Retinal pigment epithelial cell (primary cell): ENCODE measurements at places on chromosomes 3 and 15.

DNA sequence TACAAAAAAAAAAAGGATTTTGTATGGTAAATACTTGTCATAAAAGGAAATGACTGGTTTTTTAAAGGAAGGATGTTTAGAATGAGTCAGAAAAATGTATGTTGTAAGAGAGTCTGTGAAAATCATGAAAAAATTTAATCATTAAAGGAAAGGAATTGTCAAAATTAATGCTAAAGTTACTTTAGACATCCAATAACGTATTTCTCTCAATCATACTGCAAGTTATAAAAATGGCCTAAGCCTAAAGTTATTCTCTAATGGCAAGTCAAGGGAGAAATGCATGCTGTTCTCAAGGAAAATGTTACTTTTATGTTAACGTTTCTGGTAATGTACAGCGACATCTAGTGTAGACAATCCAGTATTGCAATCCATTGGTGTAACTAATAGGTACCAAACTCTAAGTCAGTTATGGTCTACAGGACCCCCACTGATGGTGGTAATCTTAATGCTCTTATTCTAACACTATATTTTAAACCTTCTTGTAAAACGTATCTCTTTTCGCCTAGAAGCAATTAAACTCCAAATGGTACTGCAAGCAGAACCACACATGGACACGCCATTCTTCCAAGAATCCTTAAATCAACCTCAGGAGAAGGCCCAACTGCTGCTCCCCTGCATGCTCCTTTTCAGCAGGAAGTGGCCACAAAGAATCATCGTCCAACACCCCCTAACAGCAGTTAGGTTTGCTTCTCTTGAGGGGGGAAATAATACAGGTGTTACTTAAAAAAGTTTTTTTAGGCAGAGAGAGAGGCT, 35.2 kb downstream of the NCEH1 start:
- no peak for DNase-seq

DNA sequence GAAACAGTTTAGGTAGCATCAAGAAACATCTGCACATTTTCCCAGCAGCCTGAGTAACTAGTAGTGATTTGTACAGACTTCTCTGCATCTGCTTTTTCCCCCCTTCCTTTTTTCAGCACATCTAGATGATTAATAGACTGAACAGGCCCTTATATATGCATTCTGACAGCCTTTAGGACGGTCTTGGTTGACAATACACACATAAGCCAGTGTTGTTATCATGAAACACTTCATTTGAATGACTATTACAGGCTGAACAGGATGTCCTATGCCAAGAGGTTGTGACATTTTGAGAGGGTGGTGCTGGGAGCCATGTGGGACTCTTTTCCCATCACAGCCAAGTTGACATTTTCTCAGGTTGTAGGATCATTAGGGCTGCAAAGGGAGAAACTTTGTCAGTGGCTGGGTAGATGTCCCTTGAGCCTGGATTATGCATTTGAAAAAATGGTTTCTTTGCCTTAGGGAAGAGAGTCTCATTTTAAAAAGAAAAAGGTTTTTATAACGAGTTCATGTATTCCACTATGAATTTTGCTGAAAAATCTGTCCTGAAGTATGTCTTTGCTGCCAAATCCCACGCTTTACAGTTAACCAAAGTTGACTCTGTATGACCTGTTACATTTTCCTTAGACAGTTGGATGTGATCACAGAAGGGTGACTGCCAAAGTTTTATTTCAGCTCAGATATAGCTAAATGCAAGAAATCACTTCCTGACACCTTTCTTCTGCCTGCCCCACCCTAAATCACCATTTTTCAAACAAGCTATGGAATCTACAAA, 73.7 kb downstream of the FILIP1L start:
- DNase-seq: no peak

DNA sequence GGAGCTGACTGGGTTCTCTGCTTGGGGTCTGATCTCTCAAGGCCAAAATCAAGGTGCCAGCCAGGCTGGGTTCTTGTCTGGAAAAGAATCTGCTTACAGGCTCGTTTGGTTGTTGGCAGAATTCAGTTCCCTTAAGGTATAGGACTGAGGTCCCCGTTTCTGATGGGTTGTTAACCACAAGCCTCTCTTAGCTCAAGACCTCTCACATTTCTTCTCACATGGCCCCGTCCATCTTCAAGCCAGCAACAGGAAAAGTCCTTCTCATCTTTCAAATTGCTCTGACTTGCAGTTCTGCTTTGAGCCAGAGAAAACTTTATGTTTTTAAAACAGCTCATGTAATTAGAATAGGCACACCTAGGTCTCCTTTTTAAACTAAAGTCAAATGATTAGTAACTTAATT, 20.4 kb downstream of the UACA start:
- DNase-seq: no peak

DNA sequence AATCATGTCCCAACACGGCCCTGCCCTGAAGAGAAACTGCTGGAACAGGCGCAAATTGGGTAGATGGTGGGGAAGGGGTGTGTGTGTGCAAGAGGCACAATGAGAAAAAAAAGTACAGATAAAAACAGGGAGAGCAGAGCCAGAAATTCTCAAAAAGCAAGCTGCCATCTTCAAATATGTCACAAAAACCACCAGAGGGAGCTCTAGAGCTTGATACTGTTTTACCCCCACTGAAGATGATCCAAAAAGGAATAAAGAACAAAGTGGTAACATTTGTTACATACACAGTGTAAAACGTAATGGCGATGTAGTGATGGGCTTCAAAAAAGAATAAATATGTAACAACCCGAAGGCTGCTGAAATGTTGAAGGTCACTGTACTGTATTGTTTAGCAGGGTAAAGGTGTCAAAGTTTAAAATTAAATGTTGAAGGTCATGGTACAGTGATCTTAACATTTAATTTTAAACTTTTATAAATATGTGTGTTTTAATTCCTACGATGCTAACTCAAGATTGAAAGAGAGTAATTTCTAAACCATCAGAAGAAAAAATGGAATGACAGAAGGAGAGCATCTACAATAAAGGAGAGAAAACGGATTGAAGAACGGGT, 6.0 kb downstream of the SNRPA1 start:
- DNase-seq: no peak

- DNase-seq: no peak
These were observed 275.5 kb downstream of the SHOX2 start for GRCh38 chr3:157830556-157831236.

- no peak for DNase-seq
These were observed 18.3 kb downstream of the CLSTN2 start for GRCh38 chr3:139953131-139953910.

- no peak for DNase-seq
These were observed 70.6 kb downstream of the LRRC49 start for GRCh38 chr15:70963199-70963598.

- no peak for DNase-seq
These were observed 763 bp downstream of the KBTBD8 start for GRCh38 chr3:66998904-66999235.

DNA sequence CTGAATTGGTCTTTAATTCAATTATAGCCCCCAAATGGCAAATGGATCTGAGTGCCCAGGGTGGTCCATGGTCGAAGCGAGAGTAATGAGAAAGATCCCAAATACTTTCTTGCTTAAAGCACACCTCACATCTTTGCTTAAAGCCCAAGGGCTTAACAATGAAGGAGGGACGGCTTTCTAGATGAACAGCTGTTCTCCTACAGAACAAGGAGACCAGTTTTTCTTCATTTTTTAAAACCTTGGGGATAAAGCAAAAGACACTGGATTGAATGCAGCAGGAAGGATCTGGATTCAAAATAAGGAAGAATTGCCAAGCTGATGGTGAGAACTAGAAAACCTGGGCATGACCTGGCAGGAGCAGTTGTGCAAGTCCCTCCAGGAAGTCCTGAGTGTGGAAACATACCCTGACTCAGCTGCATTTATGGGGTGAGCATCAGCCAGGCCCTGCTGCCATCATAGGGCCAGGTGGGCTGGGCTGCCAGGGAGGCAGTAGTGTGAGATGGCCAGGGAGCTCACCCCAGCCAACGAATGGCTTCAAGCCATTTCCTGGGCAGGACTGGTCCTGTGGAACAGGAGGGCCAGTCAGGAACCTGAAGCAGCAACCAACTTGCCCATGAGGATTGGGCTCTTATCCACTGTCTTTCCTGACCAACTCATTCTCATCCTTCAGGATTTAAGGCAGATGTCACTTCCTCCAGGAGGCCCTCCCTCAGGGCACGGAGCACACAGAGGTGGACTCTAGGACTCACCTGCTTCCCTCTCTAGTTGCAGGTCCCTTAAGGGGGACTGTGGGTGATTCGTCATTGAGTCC, 18.4 kb upstream of the RHCG start:
- DNase-seq: no peak

DNA sequence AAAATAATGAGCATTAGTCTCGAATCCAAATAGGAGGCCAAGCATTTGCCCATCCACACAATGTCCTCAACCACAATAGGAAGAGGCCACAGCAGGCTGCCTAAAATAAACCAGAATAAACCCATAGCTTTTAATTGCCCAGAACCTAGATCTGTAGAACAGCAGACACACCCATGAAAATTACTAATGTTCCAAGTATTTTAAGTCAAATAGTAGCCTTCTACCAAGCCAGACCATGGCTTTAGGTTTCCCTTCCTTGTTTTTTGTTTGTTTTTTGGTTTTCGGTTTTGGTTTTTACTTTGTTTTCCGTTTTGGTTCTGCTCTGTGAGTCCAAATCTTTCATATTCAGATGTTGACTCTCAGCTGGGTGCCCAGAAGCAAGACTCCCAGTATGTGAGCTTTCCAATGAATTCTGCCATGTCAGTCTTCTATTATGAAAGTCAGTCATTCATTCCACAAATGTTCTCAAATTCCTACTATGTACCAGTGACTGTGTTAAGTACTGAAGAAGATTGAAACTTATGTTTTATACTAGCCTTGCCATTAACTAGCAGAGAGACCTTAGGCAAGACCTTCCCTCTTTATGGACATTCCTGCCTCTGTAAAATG, 57.8 kb upstream of the BOC start:
- no peak for DNase-seq

- no peak for DNase-seq
These were observed 4.0 kb upstream of the GBE1 start for GRCh38 chr3:81765400-81765799.

DNA sequence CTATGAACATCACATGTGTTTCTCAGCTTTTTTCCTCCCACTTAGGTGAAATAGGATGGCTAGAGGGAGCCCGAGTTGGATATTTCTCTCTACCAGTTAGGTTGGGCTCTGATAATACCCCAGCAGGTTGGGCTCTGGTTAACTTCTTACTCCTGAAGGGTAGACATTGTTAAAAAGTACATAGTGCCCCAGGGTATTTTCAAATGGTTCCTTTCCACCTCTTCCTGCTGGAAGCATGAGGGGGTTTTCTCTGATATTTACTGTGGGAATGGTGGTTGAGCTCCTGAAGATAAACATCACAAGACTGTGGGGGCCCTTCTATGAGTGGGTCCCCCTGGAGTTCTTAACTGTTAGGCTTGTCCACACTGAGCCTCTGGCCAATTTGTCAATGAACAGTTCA, 36.1 kb upstream of the SPESP1 start:
- DNase-seq: no peak

GRCh38 chr3:38618343-38618742, 31.1 kb downstream of the SCN5A start:
- no peak for DNase-seq

DNA sequence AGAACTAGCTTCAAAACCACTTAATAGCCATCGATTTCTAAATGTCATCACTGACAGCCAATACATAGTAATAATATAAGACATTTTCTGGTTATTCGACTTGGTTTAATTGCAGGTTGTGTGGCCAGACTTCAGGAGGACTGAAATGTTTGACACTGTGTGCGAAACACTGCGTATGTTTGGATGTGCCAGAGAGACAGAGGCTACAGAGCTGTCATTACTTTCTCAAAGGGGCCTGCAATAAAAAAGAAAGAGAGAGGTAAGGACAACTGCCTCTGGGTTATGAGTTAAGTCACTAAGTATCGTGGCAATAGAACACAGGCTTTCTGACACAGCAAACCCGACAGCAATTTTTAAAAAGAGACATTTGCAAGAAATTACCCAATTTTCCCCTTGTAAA, 882 bp downstream of the LMOD3 start:
- DNase-seq: no peak

- no peak for DNase-seq
These were observed 207.6 kb downstream of the CHST2 start for GRCh38 chr3:143326983-143327778.

GRCh38 chr3:3705090-3705775, 94.0 kb upstream of the LRRN1 start:
- no peak for DNase-seq
